Gastroesophageal sphincter (tissue), 4 donors: ENCODE measurements at places on chromosomes 2 and 18. TPM values are rescaled to one million over a fixed set of nuclear protein-coding genes. Genes with fewer than 3 reads are reported as not detected.

FOXD4L1 gene
- total RNA-seq, result not detected

SLC40A1 gene
- 32.1 TPM for total RNA-seq

IL1RN gene
- 0.46 TPM for total RNA-seq

GRCh38 chr2:158748926-158749590, 46.1 kb upstream of the DAPL1 start:
- ATAC-seq, result no peak

LINC00305 gene
- total RNA-seq, result not detected

GRCh38 chr2:199684832-199685231, 166.2 kb downstream of the FTCDNL1 start:
- no peak for ATAC-seq

DNA sequence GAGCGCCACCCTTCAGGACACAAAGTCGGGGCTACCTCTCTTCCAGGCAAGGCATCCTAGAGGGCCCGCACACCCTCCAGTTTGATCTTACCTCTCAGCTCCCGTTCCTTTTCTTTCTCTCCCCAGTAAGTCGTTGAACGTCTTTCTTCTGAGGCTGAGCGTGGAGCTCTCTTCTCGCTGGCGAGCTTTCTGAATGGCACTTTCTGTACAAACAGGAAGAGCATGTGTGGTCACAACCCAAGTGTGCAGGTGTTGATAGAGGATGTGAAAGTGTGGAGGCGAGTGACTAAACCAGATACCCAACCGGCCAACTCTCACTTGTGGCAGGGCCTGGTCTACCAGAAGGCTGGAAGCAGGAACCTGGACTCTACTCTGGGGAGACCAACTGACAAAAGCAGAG, at the start of gene AFF3:
TSS of gene AFF3 (minus strand) at position 198 of the 400 bp plus-strand sequence. CDS start 38,136 bp downstream, outside the sequence.
- no peak for ATAC-seq

DNA sequence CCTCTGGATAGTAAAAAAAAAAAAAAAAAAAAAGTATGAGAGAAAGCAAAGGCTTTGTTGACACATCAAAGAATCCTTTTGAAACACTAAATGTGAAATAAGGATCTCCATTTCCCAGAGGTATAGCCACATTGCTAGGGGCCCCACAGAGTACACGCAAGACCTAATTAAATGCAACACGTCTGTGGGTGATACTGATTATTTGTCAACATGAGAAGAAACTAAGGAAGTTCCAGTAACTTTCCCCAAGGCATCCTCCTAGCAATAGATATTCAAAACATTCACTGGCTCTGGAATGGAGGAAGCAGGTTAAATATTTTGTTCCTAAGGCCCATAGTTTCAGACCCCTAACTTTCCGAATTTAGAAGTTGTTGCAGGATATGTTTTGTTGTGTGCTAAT, 24.6 kb upstream of the EPB41L3 start:
- ATAC-seq, result no peak

- ATAC-seq, result no peak
Measured at GRCh38 chr18:7089369-7089768, 28.2 kb downstream of the LAMA1 start.

GRCh38 chr2:72090271-72090720, 57.4 kb downstream of the CYP26B1 start:
- no peak for ATAC-seq

GRCh38 chr2:118224895-118225311, 136.6 kb downstream of the INSIG2 start:
- no peak for ATAC-seq

GRCh38 chr2:215965532-215966165, 47.7 kb downstream of the MREG start:
- no peak for ATAC-seq

DUSP2 gene
- total RNA-seq, result 0.23 TPM

DNA sequence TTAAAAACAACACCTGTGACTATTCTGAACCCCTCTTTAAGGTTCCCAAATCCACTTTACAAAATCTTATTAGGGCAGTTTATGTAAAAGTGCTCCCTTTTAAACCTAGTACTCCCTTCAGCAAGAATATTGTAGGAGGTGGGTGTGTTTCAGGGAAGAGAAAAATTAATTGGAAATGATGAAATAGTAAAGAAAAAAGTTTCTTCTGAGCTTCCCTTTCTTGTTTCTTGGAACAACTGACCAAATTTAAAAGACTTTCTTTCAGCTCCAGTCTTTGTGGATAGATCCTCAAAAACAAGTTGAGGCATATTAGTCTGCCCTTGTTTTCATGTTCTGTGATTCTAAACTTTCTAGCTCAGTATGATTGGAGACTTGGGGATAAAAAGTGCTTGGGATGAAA, 3.0 kb downstream of the VWA3B start:
- ATAC-seq, result no peak

GRCh38 chr18:36409779-36410178, 112.3 kb downstream of the FHOD3 start:
- no peak for ATAC-seq

DNA sequence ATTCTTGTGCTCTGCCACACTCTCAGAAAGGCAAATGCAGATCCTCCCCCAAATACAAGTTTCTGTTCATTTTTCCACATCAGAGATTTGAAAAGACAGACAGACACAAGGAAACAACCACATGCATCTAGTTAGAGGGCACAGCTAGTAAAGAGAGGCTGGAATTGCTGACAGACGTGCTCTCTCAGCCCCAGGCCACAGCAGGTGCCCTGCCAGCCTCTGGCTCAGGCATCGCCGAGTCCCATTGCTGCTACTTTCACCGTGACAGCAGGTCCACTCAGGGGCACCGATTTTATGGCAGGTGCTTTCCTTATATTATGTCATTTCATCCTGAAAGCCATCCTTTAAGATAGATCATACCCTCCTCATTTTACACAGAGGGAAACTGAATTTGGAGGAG, 507.5 kb downstream of the EIPR1 start:
- no peak for ATAC-seq

DNA sequence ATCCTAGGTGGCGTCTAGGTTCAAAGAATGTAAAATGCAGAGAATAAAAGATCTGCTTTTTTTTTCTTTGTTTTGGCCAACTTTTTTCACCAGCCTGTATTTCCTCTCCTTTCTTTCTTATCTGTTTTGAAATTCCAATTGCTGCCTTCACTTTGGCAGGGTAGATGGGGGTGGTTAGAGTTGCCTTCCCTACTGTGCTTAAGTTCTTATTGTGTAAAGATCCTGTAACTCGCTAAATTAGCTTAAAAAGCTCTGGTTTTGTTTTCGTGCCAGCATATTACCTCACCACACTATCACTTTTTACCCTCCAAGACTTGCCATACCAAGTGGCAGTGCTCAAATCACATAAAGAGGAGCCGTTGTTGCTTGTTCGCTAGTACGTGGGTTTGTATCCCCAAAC, 921.7 kb downstream of the DPP10 start:
- ATAC-seq, result no peak

GRCh38 chr2:61727746-61728145, 126.1 kb downstream of the FAM161A start:
- no peak for ATAC-seq

MAPK4 gene
- 11.7 TPM for total RNA-seq

GRCh38 chr2:235754357-235755207, 260.7 kb downstream of the AGAP1 start:
- no peak for ATAC-seq

DNA sequence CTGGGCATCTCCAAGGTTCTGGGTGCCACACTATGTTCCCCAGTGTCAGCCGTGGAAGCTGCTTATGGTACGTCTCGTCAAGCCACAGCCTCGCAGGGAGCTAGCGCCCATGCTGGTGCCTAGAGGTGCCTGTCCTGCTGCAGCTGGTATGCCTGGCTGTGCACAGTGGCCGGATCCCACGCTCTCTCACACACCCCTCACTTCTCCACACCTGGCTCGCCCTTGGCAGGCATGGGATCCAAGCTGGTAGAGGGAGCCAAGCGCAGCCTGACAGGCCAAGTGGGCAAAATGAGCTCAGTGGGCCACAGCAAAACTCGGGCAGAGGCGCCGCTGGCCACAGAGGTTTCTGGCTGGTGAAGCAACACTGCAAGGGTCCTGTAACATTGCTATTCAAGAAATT, 156.1 kb upstream of the RBMS1 start:
- ATAC-seq, result no peak

SKOR2 gene
- total RNA-seq, result not detected

SLC35F5 gene
- 90.3 TPM for total RNA-seq

CYBRD1 gene
- total RNA-seq, result 283 TPM

GRCh38 chr2:151922845-151923666, 94.8 kb upstream of the ARL5A start:
- ATAC-seq, result peak; percentile 82

- ATAC-seq, result no peak
Measured at GRCh38 chr2:6398421-6398820, 467.3 kb downstream of the CMPK2 start.

GRCh38 chr18:51802569-51803428, 537.2 kb upstream of the DCC start:
- no peak for ATAC-seq

DNA sequence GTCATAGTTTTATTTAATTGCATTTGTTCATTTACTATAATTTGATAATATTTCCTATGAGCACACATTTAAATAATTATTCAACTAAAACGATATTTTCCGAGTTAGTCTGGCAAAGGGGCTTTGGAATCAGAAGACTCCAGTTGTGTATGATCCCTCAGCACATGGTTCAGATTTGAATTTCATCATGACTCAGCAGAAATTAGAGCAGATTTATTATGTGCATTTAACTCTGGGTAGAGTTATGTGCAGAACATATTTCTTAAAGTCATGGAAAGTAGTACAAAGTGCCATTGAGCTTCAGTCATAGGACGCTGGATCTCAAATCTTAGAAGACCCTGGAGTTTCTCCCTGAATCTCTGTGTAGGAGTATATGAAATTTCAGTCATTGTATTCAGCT, 106.7 kb downstream of the ADCYAP1 start:
- ATAC-seq, result no peak

SRD5A2 gene
- total RNA-seq, result not detected

DNA sequence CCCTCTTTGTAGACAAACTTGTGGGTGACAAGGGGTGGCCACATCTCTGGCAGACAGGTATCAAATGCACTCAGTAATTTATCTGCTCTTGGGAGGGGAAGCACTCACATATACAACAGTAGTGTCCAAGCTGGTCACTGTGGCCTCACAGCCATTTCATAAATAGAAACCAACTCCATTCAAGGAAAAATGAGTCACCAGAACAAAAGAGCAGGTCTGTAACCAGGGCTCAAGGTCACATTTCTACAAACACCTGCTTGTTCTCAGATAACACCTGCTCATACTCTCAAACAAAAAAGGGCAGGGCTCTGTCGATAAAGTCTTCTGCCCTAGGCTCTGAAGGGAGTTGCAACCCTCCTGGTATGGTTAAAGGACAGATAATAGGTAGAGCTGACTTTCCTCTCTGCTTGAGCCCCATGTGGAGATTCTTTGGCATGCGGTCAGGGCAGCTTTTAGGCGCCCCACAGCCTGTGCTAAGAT, 459.0 kb downstream of the BCL11A start:
- ATAC-seq, result no peak

GRCh38 chr2:170924969-170925368, 4.1 kb upstream of the GORASP2 start:
- no peak for ATAC-seq

GRCh38 chr2:232058063-232058877, 96.8 kb downstream of the DIS3L2 start:
- ATAC-seq, result no peak

PMS1 gene
- 12.0 TPM for total RNA-seq

DNA sequence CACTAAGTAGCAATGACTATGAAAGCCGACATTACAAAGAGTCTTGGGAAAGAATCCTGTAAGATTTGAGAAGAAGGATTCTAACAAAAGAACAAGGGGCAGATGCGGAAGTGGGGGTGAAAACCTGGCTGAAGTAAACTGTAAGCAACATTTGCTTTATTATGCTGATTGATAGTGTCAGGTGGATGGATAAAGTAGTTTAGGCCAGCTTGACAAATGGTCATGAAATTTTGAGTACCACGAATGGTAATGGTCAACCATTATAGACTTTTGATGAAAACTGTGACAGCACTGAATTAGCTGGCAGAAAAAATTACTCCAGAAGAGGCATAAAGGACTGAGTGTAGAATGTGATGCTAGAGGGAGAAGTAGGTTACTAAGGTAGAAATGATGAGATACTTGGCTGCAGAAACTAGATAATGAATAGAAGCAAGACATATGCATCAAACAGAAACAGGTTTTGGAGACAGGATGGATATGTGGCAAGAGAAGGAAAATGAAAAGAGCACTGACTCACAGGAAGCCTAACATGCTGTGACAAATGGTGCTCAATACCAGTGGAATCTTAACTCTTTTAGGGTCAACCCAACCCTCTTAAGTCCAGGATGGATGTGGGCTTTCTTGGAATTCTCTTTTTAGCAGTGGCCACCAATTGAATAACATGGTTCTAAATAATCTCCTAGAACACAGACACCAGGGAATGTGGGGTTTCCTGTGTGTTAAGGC, 6.8 kb downstream of the THUMPD2 start:
- no peak for ATAC-seq

SERPINB4 gene
- total RNA-seq, result 23.5 TPM

GRCh38 chr2:207239754-207240494, 74.2 kb upstream of the KLF7 start:
- peak; percentile 52 for ATAC-seq

CCDC85A gene
- 7.0 TPM for total RNA-seq

GRCh38 chr2:226431288-226431948, 368.2 kb downstream of the IRS1 start:
- ATAC-seq, result no peak

SCN7A gene
- total RNA-seq, result 77.2 TPM

ARMC9 gene
- 202 TPM for total RNA-seq

DNA sequence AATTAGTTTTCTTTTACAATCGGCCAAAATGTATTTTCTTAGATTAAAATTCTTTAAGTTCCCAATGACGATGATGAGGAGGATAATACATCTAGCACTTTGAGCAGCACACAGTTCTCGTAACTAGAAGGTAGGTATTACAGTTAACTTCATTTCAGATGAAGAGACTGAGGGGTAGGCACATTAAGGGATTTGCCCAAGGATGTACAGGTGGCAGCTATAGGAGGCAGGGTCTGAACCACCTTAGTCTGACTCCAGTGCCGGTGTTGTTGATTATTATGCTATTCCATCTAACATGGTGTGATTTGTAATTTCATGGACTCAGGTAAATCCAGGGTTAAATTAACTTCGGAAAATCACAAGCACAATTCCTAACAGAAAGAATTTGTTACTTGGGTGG, 1.1 kb downstream of the CD28 start:
- no peak for ATAC-seq

- no peak for ATAC-seq
Measured at GRCh38 chr2:182864949-182865570, 1.4 kb downstream of the FRZB start.

OXER1 gene
- 0.93 TPM for total RNA-seq

- peak; percentile 37 for ATAC-seq
Measured at GRCh38 chr2:235640926-235641723, 147.3 kb downstream of the AGAP1 start.

CHRND gene
- total RNA-seq, result not detected

DNA sequence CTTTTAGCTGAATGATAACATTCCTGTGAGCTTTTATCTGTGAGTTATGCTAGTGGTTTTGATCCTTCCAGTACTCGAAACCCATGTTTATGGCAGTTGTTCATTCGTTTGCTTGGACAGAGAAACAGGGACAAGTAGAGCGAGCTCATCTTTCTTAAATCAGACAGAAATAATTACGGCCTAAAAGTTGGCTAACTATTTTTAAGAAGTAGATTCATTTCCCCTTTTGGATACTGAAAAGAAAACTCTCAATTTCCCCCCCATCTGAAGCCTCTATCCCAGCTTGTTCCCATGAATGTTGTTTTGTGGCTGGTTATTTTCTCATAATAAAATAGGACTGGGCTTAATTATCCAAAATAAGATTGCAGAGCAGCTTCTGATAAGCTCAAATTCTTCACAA, 67.1 kb downstream of the ANTXR1 start:
- no peak for ATAC-seq

GRCh38 chr2:193476171-193476800, 1281.6 kb upstream of the TMEFF2 start:
- no peak for ATAC-seq
